ENCODE measurements at places on chromosomes 5 and 9. TPM values are rescaled to one million over a fixed set of nuclear protein-coding genes. Genes with fewer than 3 reads are reported as not detected.

The PCA3 gene
- not detected for total RNA-seq

The DOCK2 gene
- 4.8 TPM for total RNA-seq

The SPINK13 gene
- 0.40 TPM for total RNA-seq

The GHR gene
- 6.8 TPM for total RNA-seq

The C9orf153 gene
- total RNA-seq = not detected

The IQGAP2 gene
- 75.6 TPM for total RNA-seq

The FABP6 gene
- not detected for total RNA-seq

The SARDH gene
- 0.66 TPM for total RNA-seq

The NUTM2G gene
- not detected for total RNA-seq

The RORB gene
- total RNA-seq = 0.13 TPM

The FBP2 gene
- not detected for total RNA-seq

The TMEM252 gene
- total RNA-seq = not detected

The GRM6 gene
- not detected for total RNA-seq

The ERAP2 gene
- 26.7 TPM for total RNA-seq

The TNFSF15 gene
- total RNA-seq = 2.9 TPM

The LHFPL2 gene
- 39.2 TPM for total RNA-seq

The SLC25A2 gene
- 1.1 TPM for total RNA-seq

The ZNF879 gene
- 1.8 TPM for total RNA-seq

The SLC4A9 gene
- total RNA-seq = not detected

The NR5A1 gene
- total RNA-seq = not detected

The IGFBPL1 gene
- 0.82 TPM for total RNA-seq

The FOXD4L6 gene
- not detected for total RNA-seq

The LOX gene
- 6.2 TPM for total RNA-seq

The TLX3 gene
- total RNA-seq = not detected

The PTPDC1 gene
- 5.4 TPM for total RNA-seq

The KLF9 gene
- 13.5 TPM for total RNA-seq

The RNF180 gene
- 1.2 TPM for total RNA-seq

The UBE2QL1 gene
- total RNA-seq = 0.35 TPM

The PTGES gene
- total RNA-seq = 5.1 TPM

All from colonic mucosa (tissue), 4 donors.